Activated CD8-positive, alpha-beta memory T cell treated with anti-CD3 and anti-CD28 coated beads, Interleukin-2, amount 10 ng/mL, durations not matched to agents 7 days and 5 days (primary cell): ENCODE measurements at places on chromosomes 4 and X. TPM values are rescaled to one million over a fixed set of nuclear protein-coding genes. Genes with fewer than 3 reads are reported as not detected.

DIPK2B gene
- total RNA-seq: not detected

RBM46 gene
- total RNA-seq: not detected

DNA sequence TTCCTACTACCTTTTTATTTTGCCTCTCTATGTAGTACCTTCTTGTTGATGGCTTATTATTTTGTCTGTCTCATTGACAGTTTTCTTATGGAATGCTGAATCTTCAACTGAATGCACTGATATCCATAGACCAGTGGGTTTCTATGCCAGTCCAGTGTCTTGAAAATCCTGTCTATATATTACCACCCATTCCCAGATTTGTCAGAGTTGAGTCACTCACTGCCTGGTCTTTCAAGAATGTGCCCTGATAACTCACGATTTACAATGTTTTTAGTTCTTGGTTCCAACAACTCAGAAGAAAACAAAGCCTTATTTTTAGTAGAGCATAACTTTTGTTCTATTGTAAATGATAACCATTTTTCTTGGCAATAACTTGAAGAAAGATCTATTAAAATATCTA, 606.0 kb upstream of the PITX2 start:
- no peaks in the 10 kb centered on the region for H3K27me3 ChIP-seq
- DNase-seq: no peak
- H3K4me3 ChIP-seq: no peak overlapping the region
- no peaks in the 10 kb centered on the region for H3K4me1 ChIP-seq

DNA sequence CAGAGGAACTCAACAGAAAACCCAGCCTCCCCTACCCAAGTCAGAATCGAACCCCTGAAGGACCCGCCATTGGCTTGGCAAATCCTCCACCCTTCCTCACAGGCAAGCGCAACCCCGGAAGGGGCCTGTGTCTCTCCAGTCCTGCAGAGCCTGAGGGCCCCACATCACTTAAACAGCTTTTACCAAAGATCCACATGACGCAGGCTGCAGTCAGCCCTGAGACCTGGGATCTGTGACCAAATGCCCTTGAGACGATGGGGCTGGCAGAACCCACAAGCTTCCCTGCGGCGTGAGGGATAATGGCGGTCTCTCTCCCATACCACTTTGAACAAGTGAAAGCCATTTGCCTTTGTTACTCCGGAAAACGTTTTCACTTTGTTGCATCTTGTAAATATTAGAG, 54.9 kb downstream of the ACOX3 start:
- peaks cover 3% of the 10 kb centered on the region for H3K4me1 ChIP-seq
- H3K27me3 ChIP-seq: no peaks in the 10 kb centered on the region
- no peak for DNase-seq
- H3K36me3 ChIP-seq: no peaks in the 10 kb centered on the region

SLC4A4 gene
- total RNA-seq: 3.9 TPM

- H3K27ac ChIP-seq: no peak overlapping the region
- DNase-seq: no peak
- H3K4me1 ChIP-seq: no peaks in the 10 kb centered on the region
- no peaks in the 10 kb centered on the region for H3K36me3 ChIP-seq
These were observed 50.3 kb downstream of the FTHL17 start for GRCh38 chrX:31021537-31021936.

GRCh38 chr4:119580293-119580692, 48.3 kb downstream of the PDE5A start:
- no peaks in the 10 kb centered on the region for H3K36me3 ChIP-seq
- H3K4me3 ChIP-seq: no peak overlapping the region
- peaks cover 4% of the 10 kb centered on the region for H3K27me3 ChIP-seq
- H3K4me1 ChIP-seq: no peaks in the 10 kb centered on the region

- no peak for DNase-seq
- H3K36me3 ChIP-seq: no peaks in the 10 kb centered on the region
- H3K27ac ChIP-seq: no peak overlapping the region
- no peaks in the 10 kb centered on the region for H3K27me3 ChIP-seq
- H3K4me3 ChIP-seq: no peak overlapping the region
These were observed 82.9 kb downstream of the PDLIM5 start for GRCh38 chr4:94534401-94535312.

DNA sequence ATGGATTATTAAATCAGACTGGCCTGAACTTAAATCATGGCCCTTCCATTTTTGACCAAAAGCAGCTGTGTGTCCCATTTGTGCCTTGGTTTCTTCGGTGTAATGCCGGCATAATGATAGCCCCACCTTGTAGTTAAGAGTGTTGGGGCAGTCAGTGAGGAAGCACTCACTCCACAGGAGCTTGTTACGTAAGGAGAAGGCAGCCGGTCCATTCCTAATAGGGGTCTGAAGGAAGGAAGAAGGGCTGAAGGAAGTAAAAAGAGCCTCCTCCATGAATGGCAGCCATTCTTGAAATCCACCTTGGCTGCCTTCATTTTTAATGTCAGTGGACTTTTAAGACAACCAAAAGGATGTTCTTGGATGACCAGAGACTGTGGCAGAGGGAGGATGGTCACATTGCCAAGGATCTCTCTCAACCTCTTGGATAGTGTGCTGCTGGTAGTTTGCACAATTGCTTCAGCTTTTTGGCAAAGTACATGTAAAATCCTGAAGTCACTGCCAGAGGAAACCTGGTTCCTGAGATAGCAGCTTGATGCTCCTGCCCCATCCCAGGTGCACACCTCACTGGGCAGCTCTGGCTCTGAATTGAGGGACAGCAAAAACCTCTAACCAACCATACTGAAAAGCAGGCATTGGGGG, 113.5 kb downstream of the PTTG2 start:
- no peaks in the 10 kb centered on the region for H3K27me3 ChIP-seq
- DNase-seq: no peak
- H3K4me1 ChIP-seq: peaks cover 20% of the 10 kb centered on the region
- peaks cover 31% of the 10 kb centered on the region for H3K36me3 ChIP-seq
- H3K4me3 ChIP-seq: no peak overlapping the region

MAGEC2 gene
- total RNA-seq: not detected
